ENCODE measurements at places on chromosomes 2 and 18.

DNA sequence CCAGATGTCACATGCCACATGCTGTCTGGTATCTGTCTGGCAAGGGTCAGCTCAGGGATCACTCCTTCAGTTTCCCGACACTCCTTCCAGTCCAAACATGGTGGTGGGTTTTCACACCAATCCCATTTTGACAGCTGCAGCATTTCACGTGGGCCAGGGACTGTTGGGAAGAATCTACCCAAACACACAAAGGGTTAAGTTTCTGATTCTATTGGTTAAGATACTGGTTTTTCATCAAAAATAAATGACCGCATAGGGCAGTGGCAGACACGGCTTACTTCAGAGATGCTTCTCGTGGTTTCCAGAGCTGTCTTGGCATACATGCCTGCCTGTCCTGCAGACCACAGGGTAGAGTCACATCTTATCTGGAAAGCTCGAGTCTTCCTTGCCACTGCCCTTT lies 79.7 kb downstream of the PSMG2 start:
- DNase-seq: no peak

DNA sequence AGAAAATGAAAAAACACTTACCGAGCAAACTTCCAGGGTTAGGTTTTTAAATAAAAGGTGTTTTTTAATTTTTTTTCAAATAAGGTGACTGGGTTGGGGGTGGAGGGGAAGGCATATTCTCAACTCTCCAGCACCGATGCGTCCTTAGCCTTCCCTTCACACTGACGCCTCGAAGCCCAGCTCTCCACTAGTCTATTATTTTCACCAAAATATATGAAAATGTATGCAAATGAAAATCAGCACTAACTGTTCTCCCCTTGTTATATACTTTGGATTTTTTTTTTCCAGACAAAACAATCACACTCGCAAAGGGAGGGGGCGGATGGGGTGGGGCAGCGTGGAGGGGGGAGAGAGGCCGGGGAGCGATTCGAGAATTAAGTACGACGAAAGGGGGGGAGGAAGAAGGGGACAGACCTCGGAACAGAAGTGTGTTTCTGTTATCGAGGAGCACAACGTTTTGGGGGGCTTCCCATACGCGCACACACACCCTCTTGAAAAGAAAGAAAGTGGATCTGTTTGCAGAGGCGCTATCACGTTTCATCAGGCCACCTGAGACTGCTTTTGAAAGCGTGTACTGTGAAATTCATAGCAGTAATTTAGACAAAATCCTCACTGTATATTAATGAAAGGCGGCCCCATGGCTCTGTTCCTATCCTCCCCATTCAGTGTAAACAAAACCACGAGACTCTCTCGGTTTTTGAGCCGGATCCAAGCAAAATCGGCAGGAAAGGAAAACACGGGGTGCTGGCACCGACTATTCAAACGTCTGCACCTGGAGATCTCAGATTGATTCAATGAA lies 2.4 kb upstream of the POU3F3 start:
- DNase-seq: no peak

DNA sequence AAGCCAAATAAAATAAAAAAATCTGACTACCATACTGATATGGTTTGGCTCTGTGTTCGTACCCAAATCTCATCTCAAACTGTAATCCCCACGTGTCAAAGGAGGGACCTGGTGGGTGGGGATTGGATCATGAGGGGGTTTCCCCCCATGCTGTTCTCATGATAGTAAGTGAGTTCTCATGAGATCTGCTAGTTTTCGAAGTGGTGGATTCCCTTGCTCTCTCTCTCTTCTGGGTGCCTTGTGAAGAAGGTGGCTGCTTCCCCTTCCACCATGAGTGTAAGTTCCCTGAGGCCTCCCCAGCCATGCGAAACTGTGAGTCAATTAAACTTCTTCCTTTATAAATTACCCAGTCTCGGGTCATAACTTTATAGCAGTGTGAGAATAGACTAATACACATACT lies 123.8 kb upstream of the WDSUB1 start:
- no peak for DNase-seq

DNA sequence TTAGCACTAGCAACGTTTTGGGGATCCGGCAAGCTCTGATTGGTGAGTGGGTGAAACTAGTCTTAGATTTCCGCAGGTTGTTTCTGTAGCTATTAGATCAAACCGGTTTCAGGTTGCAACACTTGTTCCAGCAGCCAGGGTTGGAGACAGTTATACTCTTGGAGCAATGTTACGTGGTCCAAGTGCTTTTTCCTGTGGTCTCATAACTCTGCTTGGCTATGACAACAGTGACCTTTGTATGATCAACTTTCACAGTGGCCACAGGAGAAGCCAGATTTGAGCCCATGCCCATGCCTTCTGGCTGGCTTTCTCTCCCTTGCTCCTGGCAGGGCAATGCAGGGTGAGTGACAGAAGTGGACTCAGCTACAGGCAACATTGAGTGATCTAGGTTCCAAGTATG lies 84.5 kb upstream of the TAF1B start:
- DNase-seq: no peak

DNA sequence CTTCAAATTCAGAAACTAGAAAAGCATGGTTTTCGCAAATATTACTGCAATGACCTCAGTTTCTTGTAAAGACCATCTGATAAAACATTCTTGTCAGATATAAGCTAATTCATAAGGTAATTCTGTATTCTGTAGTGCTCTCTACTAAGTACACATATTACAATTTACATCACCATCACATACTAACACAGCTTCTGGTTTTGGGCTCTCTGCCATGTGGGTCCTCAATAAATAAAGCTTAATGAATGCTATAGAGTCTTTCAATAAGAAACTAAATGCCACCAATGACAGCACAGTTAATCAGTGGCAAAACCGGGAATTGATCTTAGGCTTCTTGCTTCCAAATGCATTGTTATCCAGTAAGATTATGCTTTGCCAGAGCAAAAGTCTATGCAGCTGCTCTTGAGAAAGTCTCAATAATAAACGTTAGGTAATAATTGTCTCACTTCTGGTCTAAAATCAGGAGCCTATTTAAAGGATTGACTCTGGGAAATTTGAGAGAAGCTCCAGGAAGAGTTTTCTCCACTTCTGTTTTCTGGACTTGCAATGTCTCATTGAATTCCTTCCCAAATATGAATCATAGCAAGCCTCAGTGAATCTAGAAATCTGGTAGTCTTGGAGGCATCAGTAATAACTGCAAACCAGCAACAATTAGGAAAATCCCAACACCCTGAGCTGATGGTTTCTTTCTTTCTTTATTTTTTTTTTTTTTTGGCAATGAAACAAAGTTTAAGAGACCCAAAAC lies 67.9 kb upstream of the RAPGEF4 start:
- peak; percentile 42 for DNase-seq

DNA sequence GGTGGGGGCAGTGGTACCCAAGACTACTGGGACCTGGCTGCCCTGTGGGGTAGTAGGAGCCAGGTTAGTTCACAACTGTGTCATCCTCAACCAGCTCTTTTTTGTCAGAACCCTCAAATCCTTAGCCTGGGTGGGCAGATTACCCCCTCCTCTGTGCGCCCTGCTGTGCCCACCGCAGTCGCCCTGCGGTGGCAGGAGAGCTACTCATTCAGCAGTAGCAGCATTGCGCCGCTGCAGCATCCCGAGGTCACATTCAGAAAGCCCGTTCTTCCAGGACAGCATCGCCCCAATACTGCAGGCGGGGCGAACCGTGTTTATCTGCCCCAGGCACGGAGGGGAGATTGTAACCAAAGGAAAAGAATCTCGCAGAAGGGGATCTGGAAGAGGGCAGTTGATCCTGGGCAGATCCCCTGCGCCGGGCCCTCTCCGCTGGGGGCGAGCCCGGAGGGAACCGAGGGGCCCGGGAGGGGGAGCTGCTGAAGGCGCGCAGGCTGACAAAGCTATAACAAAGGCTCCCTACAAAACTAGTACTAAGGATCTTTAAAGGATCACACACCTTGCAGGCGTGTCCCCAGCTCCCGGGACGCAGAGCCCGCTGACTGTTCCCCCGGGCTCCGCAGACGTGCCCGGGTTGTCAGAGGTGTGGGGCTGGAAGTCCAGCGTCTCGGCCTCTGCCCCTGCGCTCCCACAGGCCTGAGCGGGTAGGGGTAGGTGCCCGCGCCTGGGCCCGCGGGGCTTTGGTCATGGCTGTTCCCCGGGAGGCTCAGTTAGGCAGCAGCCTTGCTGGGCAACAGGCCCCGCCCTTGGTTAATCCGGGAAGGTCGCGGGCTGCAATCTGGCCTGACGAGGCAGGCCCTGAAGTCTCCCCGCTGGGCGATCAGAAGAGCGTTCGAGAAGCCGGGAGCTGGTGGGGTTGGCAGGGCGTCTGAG lies 13.2 kb downstream of the POU3F3 start:
- no peak for DNase-seq

- DNase-seq: peak; percentile 5
These were observed 713.1 kb downstream of the CBLN2 start for GRCh38 chr18:71831039-71831438.

GRCh38 chr2:7826656-7827055 lies 855.2 kb upstream of the ID2 start:
- no peak for DNase-seq
